Stimulated activated CD4-positive, alpha-beta T cell treated with anti-CD3 and anti-CD28 coated beads, Interleukin-1b, Interleukin-23, amount 100 ng/mL, for 1 hour (primary cell): ENCODE measurements at places on chromosomes 7 and 10.

- DNase-seq = no peak
These were observed 56.3 kb upstream of the NCAPG2 start for GRCh38 chr7:158760936-158761335.

DNA sequence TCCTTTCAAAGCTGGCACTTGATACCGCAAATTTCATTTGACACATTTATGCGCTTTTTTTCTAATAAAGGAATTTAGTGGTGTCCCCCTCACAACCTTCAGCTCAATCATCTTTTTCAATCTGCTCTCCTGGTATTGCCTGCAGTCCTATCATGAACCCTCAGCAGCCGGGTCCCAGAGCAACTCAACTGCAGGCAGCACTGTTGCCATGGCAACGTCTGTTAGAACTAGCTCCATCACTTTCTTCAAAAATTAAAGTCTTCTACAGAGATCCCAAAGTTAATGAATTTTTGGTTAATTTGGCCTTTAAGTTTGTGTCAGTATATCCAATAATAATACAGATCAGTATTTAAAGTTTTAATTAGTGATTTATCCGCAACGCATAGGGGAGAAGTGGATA is 136.1 kb upstream of the TARP start:
- DNase-seq = no peak

GRCh38 chr7:140940898-140941297 is 16.2 kb upstream of the BRAF start:
- DNase-seq = no peak

DNA sequence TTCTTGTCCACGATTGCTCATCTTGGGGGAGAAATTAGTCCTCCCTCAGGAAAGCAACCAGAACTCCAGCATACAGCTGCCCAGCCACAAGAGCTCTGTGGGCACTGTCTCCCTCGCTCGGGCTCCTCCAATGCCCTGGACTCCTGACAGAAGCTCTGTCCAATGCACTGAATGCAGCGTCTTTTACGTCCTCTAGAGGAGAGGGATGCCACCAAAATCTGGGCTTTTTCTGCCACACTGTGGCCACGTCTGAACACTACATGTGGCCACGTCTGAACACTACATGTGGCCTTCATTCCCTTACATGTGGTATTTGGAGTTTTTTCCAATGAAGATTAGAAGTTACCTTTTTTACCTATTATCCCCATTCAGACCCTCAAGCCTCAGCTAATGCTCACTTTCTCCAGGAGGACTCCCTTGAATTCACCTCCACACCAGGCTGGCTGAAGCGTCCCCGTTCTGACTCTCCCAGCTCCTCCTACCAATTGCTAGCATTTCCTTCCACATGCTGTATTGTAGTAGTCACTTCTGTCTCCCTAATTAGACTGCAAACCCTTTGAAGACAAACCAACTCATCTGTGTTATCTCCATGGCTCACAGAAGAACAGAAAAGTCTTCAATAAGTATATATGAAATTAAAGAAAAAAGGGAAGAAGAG is 134.3 kb upstream of the PDE1C start:
- DNase-seq = no peak

GRCh38 chr10:119022846-119023552 is 6.5 kb upstream of the NANOS1 start:
- DNase-seq = no peak

- no peak for DNase-seq
These were observed 181.5 kb downstream of the EXOC4 start for GRCh38 chr7:133434246-133434865.

- no peak for DNase-seq
These were observed 55.2 kb downstream of the CDK6 start for GRCh38 chr7:92781117-92781720.

- no peak for DNase-seq
These were observed 47.3 kb upstream of the C1GALT1 start for GRCh38 chr7:7135074-7135473.

DNA sequence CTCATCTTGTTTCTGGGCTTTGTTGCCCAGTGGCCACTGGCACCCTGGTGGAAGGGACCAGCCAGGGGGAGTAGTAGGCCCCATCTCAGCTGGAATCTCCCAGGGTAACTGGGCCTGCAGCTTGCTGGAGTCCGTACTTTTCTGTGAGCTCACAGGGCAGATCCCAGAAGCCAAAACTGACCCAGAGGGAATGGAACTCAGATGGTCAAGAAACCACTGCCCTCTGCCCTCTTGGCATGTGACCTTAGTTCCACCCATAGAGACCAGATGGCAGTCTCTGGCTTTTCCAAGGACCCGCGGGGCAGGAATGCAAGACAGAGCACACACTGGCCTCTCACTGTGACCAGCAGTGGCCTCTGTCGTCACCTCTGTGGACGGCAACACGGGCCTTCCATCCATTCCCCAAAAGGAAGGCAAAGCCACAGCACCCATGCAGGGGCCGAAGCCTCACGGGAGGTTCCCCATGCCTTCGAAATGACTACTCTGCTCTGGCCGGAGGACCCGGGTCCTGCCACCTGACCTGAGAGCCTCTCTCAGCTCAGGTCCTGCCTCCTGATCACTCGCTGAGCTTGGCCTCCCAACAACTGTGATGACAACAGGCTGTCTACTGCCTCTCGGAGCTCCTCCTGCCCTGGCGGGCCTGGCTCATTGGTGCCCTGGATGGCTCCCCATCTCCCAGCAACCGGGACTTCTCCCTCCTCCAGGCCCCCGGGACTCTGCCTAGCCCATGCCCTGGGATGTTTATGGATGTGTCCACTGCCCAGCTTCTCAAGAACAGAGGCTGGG is 29.9 kb downstream of the MYL10 start:
- DNase-seq = no peak

DNA sequence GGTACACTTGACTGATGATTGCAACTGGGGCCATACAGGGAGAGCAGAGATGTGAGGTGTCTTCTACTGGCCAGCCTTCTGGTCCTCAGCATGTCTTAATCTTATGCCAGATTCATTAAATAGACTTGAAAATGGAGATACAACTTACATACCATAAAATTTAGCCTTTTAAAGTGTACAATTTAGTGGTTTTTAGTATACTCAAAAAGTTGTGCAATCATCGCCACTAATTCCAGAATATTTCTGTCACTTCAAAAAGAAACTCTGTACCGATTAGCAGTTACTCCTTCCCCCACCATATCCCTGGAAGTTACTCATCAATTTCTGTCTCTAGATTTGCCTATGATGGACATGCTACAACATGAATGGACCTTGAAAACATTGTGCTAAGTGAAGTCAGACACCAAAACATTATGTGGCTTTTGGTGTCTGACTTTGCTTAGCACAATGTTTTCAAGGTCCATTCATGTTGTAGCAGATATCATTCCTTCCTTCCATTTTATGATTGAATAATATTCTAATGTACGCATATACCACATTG is 53.0 kb downstream of the SH2D4B start:
- no peak for DNase-seq

DNA sequence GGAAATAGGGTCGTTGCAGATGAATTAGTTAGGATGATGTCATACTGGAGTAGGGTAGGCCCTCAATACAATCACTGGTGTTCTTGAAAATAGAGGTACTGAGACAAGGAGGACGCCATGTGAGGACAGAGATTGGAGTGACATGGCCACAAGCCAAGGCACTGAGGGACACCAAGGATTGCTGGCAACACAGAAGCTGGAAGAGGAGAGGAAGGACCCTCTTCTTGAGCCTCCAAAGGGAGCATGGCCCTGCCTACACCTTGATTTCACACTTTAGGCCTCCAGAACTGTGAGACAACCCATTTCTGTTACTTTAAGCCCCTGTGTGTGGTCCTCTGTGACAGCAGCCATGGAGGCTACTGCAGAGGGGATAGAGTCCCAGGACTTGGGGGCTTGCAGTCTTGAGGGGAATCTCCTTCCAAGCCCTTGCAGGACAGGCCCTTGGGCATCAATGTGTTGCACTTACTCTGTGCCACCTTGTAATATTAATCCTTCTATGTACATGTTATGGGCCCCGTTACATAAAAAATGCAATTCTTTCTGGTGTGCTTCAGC is 3.7 kb upstream of the AOC1 start:
- no peak for DNase-seq

GRCh38 chr7:108189733-108190388 is 59.7 kb upstream of the LAMB4 start:
- DNase-seq = no peak

- DNase-seq = no peak
These were observed 635.5 kb downstream of the AUTS2 start for GRCh38 chr7:70233776-70234175.
